ENCODE measurements at places on chromosomes 4 and X.

GRCh38 chr4:94653984-94654609 lies 103.7 kb upstream of the BMPR1B start:
- no peak for DNase-seq

GRCh38 chrX:47146121-47146935 lies 1.3 kb downstream of the RBM10 start:
- DNase-seq, result no peak

DNA sequence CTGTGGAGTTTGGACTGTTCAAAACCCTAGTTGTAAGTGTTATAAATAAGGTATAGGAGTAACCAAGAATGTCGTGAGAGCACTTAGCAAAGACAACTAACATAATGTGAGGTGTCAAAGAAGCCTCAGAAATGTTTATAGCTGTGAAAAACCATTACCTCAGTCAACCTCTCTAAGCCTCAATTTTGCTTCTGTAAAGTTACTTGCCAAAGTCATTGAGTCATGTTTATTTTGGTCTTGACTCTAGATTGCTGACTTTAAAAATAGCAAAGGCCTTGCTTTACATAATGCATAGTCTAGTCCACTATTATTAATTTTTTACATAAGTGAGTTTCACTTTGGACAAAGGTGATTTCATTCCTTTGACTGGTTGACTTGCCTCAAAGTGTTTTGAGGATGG lies 257.6 kb upstream of the CXXC4 start:
- DNase-seq, result no peak

GRCh38 chr4:34245276-34245675 lies 1999.0 kb downstream of the ARAP2 start:
- no peak for DNase-seq

DNA sequence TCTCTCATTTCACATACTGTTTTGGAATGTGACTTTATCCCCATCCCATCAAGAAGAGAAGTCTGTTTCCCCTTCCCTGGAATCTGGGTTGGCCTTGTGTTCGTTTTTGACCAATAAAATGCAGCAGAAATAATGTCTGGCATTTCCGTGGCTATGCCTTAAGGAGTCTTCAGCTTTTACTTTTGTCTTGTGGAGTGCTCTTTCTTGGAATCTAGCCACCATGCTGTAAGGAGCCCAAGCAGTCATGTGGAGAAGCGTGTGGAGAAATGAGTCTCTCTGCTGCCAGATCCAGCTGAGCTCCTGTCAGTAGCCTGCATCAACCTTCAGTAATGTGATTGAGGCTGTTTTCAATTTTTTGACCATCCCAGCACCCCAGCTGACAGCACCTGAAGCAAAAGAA lies 84.4 kb upstream of the ARMCX2 start:
- DNase-seq, result no peak

DNA sequence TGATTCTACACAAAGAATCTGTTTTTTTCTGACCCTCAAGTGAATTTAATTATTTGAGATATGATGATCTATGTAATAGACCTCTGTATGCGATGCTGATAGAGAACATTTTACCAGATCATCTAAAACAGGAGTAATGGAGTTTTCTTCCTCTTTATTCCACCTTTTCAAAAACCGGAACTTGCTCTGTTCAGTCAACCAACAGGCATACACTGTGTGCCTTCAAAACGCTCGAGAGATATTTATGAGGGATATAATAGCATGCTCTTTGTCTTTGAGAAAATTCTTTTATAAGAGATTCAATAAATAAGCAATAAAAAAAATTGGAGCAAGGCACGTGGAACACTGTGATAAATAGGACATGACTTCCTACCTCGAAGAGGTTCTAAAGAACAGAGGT lies 2.0 kb downstream of the NYX start:
- DNase-seq, result no peak

GRCh38 chr4:127049526-127049925 lies 583.2 kb upstream of the INTU start:
- DNase-seq, result no peak

- DNase-seq, result no peak
Measured at GRCh38 chr4:37244583-37245390, at the start of gene NWD2. Gene NWD2 (plus strand): TSS chr4:37244743. CDS start chr4:37245068, 325 bp downstream.

GRCh38 chrX:41789374-41789773 lies 65.4 kb downstream of the GPR82 start:
- DNase-seq, result no peak

- no peak for DNase-seq
Measured at GRCh38 chr4:95505799-95506198, 43.0 kb downstream of the UNC5C start.

GRCh38 chrX:137574102-137574783 lies 8.3 kb downstream of the ZIC3 start:
- DNase-seq, result no peak

DNA sequence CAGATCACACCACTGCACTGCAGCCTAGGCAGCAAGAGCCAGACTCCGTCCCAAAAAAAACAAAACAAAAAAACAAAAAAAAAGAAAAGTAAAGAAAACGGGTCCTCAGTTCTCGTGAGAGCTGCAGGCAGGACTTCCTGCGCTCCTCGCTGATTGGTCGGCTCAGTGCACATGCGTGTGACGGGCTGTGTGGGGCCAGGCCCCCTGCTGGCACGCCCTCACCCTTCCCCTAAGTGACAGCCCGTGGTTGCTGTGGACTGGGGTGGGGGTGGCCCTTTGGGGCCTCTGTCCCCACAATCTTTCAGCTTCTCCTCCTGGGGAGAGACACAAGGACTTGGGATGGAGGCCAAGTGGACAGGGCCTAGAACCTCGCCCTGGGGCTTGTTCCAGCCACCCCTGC lies at the start of gene FAM9B:
FAM9B (minus strand) TSS at position 139 of the 400 bp plus-strand sequence. CDS start 1,141 bp downstream, outside the sequence.
- DNase-seq, result no peak

DNA sequence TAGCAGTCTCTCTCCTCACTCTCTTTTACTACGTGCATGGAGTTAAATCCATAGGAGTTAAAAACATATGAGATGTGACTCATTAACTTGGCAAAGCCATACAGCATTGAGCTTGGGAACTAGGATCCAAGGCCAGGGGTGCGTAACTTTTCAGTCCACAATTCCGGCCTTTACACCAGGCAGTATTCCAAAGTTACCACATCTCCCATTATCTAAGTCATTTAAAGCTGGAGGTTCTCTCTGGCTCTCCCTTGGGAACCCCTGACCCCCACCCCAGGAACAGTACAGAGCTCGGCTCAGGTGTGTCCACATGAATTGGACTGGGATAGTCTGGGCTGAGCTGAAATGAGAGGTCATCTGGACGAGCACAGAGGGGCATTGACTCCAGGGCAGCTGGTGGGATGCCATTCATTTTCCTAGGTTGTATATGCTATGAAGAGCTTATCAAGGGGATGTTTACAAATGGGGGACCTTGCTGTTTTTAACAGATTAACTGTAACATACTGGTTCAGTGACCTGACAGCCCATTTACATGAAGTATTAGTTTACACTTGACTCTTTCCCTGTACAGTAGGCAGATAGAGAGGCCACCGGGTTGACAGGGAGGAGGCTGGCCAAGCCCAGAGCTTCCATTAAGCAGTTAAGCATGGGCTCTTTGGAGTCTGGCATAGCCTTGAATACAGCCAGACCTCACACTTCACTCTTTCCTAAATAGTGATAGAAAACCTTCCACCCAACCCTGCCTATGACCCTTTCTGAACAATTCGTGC lies 128.8 kb downstream of the RAB28 start:
- DNase-seq, result no peak

- peak; percentile 71 for DNase-seq
Measured at GRCh38 chrX:12949927-12950656, 24.8 kb upstream of the TMSB4X start.

DNA sequence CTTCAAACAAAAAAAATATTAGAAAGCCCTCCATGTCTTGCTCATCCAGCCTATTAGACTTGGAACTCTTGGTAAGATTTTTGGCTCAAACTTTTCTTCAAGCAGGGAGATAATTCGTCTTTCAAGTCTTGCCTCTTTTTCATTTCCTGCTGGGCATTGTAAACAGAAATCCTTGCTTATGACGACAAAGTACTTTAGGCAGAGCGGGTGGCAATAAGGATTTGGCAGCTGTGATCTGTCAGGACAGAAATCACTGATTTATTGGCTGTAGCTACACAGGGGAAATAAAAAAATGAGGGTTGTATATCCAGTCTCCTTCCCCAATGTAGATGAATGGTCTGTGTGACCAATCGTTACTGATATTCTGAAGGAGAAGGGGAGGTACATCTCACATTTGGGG lies 121.6 kb downstream of the SLC4A4 start:
- no peak for DNase-seq

GRCh38 chr4:139247241-139247640 lies 32.8 kb downstream of the MGARP start:
- DNase-seq, result no peak

GRCh38 chr4:149370785-149371420 lies 444.7 kb downstream of the IQCM start:
- DNase-seq, result no peak

- no peak for DNase-seq
Measured at GRCh38 chr4:124635331-124635730, 77.2 kb downstream of the ANKRD50 start.

DNA sequence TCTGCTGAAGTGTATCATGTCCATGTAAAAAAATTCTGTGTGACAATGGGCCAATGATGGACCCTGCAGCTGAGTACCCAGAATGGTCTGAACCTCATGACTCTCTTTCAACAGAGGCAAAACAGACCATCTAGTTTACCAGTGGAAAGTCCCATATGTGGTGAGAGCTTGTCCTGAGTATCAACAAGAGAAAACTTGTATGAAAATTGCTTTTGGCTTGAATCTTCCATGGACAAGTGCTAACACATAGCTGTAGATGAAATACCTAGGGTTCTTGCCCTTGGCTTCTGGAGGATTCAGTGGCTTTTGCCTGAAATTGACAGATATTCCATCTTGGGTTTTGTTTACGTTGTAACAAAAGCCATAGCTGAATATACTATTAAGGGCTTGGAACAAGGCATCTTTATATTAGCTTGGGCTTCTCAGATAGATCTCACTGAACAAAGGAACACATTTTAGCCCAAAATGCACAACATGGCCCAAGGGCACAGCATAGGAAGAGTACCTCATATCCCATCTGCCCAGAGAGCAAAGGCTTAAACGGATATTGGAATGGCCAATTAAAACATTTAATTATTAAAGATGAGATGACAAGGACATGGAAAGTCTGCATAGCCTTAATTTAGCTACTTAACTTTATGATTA lies 128.5 kb upstream of the HPGD start:
- no peak for DNase-seq

DNA sequence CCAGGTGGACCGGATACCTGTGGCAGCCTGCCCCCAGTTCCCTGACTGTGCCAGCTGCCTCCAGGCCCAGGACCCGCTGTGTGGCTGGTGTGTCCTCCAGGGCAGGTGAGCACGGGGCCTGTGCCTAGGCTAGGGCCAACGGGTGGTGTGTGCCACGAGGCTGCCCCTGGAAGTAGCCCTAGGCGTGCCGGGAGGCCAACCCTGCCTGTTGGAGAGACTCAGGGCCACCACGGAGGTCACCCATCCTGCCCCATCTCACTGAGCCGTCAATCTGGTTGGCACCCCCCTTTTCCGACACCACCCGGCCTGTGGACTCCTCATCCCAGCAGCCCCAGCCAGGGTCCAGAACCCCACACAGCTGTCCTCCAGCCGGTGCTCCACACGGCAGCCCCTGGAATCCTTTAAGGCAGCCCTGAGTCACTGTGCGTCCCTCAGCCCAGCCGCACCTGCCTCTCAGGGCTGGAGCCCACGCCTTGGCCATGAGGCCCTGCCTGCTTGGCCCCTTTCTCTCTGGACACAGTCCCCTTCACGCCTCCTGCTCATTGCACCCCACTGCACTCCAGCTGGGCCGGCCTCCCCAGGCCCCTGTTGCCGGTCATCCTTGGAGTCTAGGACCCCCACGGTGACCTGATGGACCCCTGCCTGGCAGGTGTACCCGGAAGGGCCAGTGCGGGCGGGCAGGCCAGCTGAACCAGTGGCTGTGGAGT lies 5.3 kb downstream of the PLXNB3 start:
- DNase-seq, result no peak

GRCh38 chrX:118350706-118351105 lies 4.8 kb downstream of the WDR44 start:
- DNase-seq, result no peak

GRCh38 chrX:75603833-75604232 lies 81.0 kb upstream of the ZDHHC15 start:
- no peak for DNase-seq

DNA sequence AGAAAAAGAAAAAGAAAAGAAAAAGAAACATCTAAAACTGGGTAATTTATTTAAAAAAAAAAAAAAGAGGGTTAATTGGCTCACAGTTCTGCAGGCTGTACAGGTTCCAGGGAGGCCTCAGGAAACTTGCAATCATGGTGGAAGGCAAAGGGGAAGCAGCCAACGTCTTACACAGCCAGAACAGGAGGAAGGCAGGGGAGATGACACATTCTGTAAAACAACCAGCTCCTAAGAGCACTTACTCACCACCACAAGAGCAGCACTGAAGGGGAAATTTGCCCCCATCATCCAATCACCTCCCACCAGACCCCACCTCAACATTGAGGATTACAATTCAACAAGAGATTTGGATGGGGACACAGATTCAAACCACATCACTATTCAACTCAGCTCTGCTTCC lies 36.8 kb upstream of the TMEM184C start:
- DNase-seq, result no peak

DNA sequence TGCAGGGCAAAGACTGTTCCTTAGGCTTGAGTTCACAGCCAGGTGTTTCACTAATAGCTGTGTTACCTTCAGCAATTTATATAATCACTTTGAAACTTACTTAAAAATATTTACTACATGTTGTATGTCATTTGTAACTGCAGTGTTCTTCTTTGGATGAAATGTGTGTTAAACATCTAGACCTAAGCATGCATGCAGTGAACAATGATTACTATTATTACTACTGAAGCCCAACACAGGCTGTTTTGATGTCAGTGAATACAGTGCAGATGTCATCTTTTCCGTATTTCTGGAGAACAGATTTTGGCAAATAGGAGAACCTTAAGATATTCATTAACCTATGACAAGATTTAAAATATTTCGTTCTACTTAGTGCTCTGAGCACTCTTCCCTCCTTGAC lies 101.8 kb upstream of the ANK2 start:
- DNase-seq, result no peak

GRCh38 chrX:119503484-119503861 lies 35.2 kb downstream of the SLC25A5 start:
- no peak for DNase-seq

DNA sequence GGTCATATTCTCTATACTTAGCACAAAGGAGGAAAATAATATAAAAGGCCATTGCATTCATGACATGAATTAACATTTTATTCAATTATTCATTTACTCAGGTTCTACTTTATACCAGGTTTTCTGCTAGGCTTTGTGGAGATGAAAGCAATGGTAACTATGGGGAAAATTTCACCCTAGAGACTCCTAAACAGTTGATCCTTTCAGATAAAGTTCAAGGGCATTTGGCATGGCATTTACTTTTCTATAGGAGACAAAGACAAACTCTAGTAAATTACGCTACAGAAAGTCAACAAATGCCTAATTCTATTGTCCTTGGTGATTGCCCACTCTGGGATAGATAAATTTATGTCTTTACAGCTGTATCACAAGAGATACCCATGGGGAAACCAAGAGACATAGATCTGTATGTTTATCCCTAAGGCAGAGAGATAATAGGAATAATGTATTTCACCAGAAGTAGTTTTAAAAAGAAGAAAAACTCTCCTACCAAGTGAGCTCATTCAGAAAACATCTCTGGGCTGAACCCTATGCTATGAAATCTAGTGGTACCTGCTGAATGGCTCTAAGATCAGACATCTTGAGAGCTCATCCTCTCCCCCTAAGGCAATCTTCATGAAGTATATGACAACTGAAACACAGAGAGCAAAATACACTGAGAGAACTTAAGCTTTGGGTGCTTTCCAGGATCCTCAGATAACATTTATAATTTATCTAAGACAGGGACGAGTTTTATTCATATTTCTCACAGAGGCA lies 316.7 kb downstream of the ANTXR2 start:
- DNase-seq, result no peak

GRCh38 chr4:56158483-56158882 lies 209.7 kb downstream of the CEP135 start:
- no peak for DNase-seq

Data from stimulated activated CD4-positive, alpha-beta T cell treated with anti-CD3 and anti-CD28 coated beads, Interleukin-12 subunit alpha, Interleukin-12 subunit beta, amount 100 ng/mL, for 4 hours (primary cell).